Cortex of kidney (tissue), 1 donor: ENCODE measurements at places on chromosomes 2 and 18.

DNA sequence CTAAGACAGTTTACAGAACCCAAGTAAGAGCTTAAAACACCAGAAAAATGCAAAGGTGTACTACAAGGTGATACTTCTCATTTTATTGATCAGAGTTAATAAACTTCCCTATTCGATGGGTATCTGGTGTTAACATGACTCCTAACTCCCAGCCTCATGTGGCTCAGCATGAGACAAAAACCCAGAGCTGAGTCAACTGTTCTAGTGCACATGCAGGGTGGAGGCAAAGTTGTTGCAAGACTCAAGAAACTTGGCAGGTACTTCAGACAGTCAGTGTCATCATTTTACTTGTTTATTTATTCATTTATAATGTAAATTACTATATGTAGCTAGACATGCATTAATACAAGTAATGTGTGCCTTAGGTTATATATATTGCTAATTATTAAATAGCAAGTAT lies 216.6 kb upstream of the DSEL start:
- no peak for DNase-seq

DNA sequence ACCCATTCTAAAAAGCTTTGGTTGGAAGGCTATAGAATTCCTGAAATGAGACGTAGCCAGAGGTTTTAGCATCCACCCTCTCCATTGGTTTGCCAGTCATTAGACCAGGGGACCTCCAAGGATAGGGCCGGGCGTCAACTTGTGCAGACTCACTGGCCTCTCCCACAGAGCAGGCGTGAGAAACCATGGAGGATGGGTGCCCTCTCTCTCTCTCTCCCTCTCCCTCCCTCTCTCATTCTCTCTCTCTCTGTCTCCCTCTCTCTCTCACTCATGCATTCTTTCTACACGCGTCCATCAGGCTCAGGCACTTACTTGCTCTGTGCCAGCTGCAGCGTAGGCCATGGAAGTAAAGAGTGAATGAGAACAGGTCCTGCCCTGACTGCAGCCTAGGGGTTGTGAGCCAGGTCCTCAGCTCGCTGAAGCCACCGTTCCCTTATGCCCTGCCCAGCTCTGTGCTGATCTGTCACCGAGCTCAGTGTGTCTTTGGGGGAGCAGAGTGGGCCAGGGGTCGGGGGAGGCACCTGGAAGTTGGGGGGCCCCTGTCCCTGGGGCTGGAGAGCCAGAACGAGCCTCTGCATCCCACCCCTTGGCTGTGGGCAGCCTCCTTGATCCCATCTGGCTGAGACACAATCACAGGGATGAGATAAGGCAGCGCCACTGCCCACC lies 304.4 kb upstream of the HS6ST1 start:
- no peak for DNase-seq

- DNase-seq = no peak
Measured at GRCh38 chr2:201344663-201345366, 12.3 kb downstream of the FLACC1 start.

GRCh38 chr2:28084564-28084963 lies 194.0 kb downstream of the BABAM2 start:
- DNase-seq = no peak
